ENCODE measurements at places on chromosomes 4 and X.

DNA sequence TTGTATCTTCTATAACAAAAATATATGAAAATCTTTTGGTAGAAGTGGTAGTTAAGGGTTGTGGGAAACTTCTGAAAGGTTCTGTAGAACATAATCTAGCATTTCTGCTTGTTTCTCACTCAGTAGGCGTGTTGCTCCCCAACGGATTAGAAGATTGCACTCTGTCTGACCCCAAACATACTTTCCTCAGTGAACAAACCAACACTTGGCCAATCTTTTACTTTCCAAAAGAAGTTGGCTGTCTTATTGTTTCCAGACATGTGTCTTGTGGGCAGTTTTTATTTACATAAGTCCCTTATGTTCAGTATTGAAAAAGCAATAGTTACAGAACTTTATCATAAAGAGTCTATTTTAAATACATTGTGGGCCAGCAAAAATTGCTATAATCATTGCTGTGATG, 312.8 kb upstream of the EPHA5 start:
- DNase-seq, result peak; percentile 65

DNA sequence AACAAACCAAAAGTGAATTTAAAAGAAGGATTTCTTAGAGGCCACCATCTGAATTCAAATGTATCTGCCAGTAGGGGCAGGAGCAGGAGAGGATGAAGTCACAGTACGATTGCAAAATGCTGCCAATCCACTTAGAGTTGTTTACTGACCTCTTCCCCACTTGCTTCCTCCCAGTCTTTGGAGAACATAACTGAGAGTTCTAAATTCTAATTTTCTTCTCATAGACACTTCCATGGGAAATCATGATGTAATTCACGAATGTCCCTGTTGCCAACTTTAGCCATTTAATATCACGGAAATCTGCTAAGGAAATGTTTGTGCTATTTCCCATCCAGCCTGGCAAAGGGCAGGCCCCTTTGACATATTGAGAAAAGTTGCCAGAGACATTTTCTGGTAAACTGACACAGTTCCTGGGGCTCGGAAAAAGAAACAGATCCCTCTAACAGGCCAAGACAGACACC, 33.6 kb upstream of the NOCT start:
- peak; percentile 93 for DNase-seq

DNA sequence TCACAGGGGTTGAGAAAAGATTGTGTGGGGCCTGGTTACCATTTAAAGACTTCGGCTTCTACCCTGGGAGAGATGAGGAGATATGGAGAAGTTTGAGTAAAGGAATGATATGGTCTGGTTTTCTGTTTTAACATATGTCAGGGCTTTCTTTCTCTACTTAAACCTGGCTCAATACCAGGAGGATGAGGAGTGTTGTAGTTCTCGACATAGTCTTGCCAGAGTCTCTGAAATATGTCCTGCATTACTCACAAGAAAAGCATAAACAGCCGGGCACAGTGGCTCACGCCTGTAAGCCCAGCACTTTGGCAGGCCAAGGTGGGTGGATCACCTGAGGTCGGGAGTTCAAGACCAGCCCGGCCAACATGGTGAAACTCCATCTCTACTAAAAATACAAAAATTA, 16.4 kb upstream of the ACE2 start:
- DNase-seq, result peak; percentile 64

DNA sequence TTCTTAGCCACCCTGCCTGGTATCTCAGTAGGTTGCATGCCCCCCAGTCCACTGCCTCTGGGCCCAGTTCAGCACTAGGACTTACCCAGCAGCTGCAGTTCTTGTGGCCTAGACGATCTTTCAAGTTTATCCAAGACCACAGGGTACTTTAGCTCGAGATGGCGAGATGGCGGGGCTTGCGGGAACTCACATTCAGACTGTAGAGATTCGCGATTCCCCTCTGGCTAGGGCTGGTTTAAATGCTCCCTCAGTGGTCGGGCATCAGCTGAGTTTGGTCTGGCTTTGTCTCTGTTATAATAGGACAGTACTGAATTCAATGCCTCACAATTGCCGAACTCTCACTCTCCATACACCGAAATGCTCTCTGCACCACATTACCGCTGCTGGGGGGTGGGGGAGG, 18.4 kb upstream of the RFC1 start:
- no peak for DNase-seq

DNA sequence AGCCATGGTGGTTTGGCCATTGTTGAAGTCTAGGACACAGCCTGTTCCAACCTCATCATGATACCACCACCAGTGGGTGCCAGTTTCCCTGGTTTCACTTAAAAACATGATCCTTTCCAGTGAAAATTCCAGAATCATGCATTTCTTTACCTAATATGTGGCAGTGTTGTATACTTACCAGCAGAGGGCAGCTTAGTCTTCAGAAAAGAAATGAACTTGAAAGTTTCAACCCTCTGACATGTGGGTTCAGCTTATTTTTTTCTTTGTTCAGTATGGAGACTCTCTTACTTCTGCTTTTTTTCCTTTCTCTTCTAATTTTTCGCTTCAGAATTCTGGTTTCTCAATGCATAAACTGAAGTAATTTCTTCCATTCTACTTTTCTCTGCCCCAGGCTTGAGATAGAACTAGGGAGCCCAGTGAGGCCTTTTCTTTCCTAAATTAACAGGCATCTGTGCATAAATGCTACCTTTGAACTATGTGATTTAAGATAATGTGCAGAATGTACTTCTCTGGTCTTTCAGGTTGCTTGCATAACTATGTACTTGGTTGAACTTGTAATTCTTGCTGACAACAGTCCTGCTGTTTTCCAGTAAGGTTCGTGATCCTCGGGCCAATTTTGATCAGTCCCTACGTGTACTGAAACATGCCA, 10.7 kb downstream of the LIAS start:
- DNase-seq, result peak; percentile 91

DNA sequence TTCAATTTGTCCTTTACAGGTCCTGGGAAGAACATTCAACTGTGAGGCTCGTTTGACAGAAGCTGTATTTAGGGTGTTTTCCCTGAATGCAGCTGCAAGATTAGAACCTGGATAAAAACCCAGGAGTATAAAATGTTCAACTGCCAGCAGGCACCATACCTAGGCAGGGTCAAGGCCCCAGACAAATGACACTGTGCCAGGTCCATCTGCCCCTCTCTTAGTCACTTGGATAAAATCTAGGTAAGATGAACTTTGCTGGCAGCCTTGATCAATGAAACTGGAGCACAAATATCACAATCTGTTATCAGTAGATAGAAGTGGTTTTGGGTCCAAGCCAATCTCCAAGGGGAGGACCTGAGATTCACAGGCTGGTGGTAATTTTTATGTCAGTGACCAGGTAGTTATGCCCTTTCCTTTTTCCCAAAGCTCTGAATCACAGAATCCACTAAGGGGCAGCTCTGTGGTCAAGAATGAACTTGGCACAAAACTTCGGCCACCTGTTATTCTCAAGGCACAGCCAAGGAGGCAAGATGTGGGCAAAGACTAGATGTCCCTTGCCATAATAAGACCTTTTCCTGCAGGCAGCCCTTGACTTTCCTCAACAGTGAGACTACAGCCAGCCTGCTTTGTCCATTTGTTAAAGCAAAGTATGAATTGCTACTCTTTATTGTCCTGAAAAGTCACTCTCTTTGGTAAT, 501.0 kb downstream of the PPARGC1A start:
- no peak for DNase-seq

DNA sequence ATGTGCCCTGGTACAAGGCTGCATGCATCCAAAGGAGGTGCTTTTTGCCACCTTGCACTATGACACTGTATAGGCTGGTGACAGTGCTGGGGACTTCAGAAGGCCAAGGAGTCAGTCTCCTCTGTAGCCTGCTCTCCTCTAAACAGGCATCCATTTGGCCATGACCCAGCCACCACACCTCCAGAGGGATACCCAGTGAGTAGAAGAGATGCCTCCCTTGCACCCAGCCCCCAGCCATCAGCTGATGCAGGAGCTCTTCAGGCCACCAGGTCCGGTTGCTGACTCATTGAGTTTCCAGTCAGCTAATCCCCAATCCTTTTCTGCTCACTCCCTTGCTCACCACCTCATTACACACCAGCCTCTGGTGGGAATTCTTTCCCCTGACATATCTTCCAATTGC, 99.8 kb downstream of the PJA1 start:
- DNase-seq, result peak; percentile 18

DNA sequence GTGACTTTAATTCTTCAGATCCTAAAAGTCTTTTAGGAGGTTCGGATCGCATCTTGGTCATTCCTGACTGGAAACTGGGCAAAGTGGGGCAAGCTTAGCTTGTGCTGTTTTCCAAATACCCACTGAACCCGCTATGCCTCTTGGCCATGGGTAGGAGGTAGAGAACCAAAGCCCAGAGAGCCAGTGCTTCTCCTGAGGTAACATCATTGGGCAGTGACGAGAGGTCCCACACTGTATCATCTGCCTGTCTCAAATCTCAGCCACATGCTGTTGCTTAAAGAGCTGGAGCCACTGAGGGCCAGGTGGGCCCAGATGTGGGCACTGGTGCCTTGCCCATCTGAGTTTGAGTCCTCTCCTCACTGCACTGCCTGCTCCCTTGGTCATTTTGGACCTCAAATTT, 68.2 kb downstream of the SLC2A9 start:
- no peak for DNase-seq

DNA sequence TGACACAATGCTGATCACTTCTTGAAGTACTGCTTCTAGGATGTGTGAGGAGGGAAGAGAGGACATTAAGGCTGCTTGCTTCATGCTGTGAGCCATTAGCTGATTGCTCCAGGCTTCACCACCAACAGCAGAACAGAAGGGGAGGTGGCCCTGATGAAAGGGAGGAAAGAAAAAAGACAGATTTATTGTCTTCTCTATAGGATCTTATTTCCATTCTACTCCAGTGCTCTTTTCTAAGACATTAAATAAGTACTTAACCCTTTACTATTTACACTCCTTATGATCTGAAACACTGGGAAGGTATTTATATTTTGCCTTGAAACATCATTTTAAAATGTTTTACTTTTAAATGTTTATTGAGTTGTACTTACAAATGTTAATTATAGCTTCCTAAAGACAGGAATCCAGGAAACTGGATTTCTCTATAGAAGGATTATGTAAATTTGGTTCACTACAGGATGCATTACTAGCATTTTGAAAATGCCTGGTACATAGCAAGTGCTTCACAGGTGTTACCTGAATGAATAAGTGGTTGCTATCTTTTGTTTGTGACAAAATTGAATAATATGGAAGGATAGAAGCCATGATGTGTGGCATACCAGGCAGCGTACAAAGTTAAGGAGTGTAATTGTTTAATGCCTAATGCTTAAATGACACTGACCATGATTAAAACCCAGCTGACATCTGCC, 680.9 kb upstream of the ATOH1 start:
- no peak for DNase-seq

- peak; percentile 81 for DNase-seq
These were observed 22.4 kb downstream of the RAB40AL start for GRCh38 chrX:102959471-102959870.

DNA sequence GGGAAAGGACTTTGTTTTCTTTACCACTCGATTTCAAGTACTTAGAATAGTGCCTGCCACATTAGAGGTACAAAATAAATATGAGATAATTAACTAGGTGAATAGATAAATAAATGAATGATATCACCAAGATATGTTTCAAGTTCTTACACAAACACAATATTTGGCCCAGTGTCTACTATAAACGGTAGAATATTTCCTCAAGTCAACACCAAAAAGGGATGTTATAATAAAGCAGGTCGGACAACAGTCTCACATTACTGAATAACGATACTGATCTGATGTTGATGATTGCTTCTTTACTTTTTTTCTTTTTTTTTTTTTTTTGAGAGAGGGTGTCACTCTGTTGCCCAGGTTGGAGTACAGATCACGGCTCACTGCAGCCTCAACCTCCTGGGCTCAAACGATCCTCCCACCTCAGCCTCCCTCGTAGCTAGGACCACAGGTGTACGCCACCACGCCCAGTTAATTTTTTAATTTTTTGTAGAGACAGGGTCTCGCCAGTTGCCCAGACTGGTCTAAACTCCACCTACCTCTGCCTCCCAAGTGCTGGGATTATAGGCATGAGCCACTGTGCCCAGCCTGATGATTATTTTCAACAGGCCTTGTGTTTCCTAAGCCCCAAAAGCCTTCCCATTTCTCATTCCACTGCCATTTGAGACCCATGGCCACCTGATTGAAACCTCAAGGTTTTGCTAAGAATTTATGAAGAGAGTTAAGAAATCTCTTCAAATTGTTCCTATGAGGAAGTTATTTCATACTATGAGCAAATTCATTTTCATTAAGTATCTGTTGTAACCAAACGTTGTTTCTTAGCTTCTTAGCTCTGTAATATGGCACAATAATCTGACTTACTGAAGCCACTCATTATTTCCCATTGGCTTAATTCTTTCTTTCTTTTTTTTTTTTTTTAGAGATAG, 2.3 kb downstream of the MANBA start:
- DNase-seq, result no peak

DNA sequence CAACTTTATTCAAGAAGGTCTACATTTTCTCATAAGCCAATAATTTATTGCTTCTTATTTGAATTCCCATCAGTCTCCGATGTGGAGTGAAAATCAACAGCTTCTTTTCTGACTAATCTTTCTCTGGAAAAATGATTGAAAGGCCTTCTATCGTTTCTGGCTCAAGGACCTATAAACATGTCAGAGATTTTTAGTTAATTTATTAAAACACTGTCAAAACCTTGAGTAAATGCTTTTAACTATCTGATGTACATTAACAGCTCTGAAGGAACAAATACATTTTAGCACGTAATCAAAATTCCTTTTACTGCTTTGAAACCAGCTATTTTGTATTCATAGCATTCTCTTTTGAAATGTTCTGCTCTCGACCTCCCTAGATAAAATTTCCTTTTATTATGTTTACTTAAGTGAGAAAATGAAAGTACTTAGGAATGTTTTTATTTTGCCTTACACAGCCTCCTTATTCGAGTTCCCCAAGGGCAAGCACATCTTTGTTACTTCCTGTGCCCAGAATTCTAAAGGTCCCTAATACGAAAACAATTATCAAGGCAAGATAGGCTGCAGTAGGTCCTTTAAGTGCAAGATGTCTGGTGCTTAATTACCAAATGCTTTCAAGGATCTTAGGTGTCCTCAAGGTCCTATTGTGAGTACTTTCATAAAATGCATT, 3.1 kb upstream of the ZFX start:
- DNase-seq, result peak; percentile 28

DNA sequence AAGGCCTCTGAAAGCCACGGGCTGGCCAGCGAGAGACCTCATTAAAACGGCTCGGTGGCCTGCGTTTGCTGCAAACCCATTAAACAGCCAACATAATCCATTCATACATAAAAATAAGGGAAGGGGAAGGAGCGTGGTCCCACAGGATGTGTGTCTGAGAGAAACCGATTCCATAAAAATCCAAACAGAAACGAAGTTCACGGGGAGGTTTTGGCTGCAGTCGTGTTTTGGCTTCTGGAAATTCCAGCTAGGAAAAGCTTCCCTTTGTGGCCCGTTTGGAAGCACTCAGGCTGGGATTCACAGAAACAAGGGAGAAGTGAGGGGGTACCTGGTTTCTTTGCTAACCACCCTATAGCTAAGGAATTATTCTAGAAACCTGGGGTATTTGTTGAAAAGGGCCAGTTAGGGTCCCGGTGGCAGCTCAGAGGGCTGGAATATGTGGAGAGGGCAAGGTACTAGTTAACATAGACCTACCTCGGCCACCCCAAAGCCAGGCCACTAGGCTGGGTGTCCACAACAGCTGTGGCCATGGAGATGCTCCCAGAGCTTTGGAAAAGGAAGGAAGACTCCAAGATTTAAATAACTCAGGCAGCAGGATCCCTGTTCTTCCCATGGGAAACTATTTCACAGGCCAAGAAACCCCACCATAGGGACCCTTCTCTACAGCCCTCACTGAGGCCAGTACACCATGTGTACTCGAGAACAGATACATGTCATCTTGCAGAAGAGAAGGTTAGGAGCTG, 166.8 kb downstream of the BCOR start:
- no peak for DNase-seq

- DNase-seq, result no peak
These were observed 220.6 kb upstream of the ZC4H2 start for GRCh38 chrX:65196758-65197360.

GRCh38 chr4:146183209-146183608, 7.7 kb downstream of the LSM6 start:
- DNase-seq, result no peak

Measured in cardiac fibroblast (primary cell).